Left colon (tissue), 2 donors: ENCODE measurements at places on chromosomes 2 and 18. TPM values are rescaled to one million over a fixed set of nuclear protein-coding genes. Genes with fewer than 3 reads are reported as not detected.
A peak's percentile ranks its signal among the peaks of the same experiment; 100 is the strongest.

- no peak for DNase-seq
Measured at GRCh38 chr2:183898641-183899040, 699.7 kb upstream of the ZNF804A start.

GRCh38 chr2:179677077-179677688 lies 184.2 kb downstream of the ZNF385B start:
- DNase-seq = no peak

UGT1A5 gene
- 3.7 TPM for total RNA-seq

DNA sequence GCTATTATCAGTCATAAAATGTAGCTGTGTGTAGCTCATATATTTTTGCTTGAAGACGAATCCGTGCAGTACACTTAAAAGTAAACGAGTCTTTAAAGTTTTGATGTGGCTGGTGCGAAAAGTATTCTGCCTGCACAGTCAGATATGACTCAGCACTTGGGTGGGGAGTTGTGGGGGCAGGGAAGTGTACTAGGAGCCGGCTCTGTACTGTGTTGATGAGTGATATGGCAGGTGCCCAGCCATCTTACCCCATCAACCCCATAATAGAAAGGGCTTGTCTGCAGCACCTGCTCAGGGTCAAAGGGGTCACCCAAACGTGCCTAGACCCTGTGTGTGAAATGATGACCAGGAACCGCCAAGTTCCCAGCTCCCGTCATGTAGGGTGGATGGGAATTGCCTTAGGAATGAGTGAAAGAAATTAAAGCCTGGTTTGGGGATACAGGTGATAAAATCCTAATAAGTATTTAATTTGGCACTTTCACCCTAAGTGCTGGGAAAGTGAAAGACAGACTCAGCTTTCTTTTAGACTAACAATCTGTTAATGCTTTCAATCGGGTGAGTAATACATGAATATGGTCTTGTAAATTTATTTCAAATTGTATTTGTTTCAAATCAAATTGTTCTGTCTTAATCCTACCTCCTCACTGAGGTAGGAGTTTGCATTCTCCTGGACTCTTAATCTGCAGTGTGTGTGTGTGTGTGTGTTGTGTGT lies 48.0 kb downstream of the BCL2L11 start:
- peak; percentile 57 for DNase-seq

SPP2 gene
- total RNA-seq = not detected

ANKAR gene
- total RNA-seq = 7.6 TPM

SERPINB4 gene
- not detected for total RNA-seq

DNA sequence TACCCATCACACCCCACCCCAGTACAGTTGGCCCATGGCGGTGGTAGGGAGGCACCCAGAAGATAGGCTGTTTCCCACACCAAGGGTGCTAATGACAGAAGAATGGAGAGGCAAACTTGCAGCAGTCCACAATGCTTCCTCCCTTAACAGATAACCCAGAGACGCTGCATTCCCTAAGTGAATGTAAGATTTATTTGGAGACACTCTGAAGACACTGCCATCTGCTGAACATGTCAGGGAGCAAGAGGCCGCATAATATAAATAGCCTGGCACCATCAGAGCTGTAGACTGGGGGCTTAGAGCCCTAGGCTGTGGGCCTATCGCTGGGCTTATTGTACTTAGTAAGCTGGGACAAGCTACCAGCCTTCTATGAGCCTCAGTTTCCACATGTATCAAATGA lies 2.2 kb upstream of the IWS1 start:
- DNase-seq = no peak

GRCh38 chr2:203673933-203674332 lies 32.5 kb upstream of the CD28 start:
- no peak for DNase-seq

DNA sequence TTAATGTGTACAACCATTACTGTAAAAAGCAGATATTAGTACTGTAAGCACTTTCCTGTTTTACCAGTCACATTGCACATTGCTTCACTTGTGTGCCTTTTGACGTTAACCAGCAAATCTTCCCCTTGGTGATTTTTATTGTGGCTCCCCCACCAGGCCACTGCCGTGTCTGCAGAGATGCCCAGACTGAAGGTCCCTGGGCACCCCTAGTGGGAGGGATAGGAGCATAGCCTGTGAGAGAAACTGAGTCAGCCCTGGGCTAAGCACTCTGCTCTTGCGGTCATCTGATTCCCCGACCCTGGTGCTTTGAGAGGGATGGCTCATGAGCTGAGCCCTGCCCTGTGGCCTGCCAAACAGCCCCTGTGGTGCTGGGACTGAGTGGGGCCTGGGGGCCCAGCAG lies 73.4 kb downstream of the INPP4A start:
- DNase-seq = no peak

DNA sequence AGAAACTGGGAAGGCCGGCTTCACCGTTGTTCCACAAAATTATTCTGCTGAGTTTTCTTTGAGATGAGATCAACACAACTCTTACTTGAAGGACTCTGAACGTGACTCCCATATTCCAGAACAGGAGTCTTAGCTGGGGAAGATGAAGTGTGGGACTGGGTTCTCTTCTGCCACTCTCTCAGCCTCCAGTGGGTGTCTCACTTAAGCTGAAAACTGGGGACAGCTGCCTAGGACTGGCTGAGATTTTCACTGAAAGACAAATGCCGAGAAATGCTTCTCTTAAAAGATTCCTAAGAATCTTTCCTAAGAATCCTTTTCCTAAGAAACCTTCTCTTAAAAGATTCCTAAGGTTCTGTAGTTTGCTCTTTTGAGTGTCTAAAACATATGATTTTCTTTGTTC lies 156.6 kb upstream of the LHCGR start:
- no peak for DNase-seq

DNA sequence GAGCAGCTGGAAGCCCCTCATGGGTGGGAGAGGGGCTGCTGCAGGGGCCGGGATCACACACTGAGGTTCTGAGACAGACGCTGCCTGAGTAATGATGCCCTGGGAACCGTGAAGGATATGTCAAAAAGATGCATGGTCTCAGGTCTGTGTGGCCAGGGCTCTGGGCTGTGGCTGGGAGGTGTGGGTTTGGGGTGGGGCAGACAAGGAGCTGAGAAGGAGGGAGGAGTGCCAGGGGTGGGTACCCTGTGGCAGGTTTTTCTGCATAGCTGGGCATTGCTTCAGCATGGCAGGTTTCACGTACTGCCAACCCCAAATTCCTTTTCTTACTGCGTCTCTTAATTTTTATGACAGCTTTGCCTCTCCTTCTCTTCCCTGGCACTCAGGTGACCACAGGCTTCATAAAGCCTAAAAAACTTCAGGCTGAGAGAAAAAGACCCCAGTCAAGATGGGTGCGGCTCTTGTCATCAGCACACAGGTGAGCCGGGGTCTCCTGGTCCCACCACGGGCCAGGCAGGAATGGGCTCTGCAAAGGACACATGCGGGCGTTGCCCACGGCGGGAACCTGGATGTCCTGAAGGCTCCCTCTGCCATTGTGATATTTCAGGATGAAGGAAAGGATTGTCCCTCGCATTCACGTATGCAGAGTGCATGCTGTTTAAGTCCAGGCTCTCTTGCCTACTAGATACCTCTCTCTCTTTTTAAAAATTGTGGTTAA lies 18.0 kb downstream of the MALL start:
- peak; percentile 73 for DNase-seq

DNA sequence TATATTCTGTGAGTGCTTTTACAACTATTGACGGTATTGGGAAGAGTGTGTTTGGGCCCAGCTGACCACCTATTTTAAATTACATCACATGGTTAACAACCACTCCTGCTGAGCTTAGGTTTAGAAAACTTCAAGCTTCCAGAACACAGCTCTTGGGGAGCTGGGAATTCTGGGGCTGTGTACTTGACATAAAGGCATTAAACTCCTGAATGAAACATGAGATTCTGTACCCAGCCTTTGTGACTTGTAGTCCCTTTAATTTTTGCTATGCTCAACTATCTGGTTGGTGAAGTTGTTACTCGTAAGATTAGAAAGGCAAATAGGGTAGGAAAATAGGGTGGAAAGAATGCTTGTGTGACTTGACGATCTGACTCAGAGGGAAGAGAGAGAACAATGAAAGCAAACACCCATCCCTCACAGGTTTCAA lies 66.9 kb downstream of the LTBP1 start:
- DNase-seq = no peak

DNA sequence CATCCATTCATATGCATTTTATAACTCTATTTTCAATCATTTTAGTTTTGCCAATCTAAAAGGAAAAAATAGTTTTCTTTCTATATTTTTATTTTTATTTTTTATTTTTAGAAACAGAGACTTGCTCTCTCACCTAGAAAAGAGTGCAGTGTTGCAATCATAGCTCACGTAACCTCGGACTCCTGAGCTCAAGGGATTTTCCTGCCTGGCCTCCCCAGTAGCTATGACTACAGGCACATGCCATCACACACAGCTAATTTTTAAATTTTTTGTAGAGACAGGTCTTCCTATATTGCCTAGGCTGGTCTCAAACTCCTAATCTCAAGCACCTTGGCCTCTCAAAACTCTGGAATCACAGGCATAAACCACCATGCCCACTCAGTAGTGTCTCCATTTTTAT lies 125.5 kb upstream of the XIRP2 start:
- no peak for DNase-seq

KRTCAP3 gene
- total RNA-seq = 104 TPM

GNLY gene
- total RNA-seq = 1.4 TPM

POTEC gene
- total RNA-seq = not detected

DNA sequence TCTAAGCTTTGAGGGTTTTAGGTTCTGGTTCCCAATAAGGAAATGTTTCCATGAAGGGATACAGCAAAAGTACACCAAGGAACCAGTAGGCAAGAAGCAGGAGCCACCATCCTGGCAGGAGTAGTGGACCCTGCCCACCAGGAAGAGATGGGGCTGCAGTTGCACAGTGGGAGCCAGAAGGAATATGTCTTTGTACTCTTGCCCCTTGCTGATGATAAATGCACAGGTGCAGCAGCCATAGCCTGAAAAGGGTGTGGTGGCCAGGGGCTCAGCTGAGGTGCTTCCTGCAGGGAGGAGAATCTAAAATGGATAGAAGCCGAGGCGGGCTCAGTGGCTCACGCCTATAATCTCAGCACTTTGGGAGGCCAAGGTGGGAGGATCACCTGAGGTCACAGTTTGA lies 27.5 kb downstream of the TMEM127 start:
- no peak for DNase-seq

DNA sequence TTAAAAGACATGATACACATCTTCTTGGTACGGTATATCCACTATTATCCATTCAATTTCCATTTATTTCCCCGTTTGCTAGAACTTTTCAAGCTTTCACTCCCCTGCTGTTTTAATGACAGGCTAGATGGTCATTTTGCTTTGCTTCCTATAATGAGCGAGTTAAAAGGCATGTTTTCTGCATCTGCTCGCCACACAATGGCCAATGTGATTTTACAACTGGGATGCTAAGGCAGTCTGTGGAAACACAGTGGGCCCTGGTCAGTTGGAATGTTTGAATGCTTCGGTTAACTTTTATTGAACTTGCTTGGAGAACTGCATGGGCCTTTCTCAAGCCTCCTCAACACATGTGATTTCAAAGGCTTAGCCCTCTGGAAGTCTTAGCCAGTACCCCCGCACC lies 48.4 kb upstream of the TNP1 start:
- no peak for DNase-seq

ITSN2 gene
- total RNA-seq = 54.6 TPM

LYPD1 gene
- not detected for total RNA-seq

CCT4 gene
- total RNA-seq = 62.9 TPM

DNA sequence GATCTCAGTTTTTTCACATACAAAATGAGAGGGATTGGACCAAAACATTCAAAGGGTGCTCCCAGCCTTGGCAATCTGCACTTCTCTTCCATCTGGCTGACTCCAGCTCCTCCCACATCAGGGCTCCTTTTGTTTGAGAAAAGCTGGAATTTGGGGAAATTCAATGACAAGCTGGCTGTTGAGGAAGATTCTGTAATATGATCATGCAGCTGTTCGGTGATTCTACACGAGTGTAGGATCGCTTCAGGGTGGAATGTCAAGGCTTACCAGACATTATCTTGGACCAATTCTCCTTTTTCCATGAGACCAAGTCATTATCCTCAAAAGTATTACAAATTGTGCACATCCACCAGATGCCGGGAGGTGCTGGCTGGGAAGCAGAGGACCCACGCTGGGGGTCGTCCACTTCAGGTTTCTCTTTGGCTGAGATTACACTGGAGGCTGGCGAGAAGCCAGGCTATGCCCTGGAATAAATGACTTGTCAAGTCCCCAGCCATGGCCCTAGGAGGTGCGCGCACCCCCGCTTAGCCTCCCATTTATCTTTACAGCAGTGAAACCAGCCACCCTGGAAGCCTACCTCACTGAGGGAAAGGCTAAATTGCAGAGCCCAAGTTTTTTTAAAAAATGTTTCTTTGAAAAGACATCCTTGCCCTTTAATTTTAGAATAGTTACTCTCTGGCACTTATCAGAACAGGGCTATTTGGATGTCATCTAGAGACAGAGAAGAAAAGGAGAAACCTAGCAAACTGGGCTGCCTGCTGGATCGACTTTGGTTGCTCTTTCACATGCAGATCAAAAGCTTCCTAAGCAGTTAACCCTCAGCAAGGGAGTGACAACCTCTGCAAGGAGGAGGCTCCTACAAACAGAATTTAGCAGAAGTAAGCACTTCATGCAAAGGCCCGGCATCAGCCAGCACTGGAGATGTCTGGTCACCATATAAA lies 42.5 kb upstream of the LCLAT1 start:
- DNase-seq = no peak

DNA sequence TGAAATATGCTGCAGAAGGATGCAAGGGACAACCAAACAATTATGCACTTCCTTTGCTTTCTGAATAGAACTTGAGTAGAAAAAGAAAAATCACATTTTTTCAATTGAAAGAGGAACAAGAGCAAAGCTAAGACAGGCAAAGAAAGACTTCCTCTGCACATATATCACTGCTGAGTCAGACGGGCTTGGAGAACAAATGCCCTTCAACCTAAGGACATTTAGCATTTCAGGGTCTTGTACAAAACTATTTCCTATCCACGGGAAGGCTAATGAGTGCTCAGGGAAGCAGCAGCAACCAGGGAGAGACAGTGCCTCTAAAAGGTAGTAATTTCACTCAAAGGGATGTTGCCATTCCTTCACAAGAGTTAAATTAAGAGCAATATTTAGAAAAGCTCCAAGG lies 570.0 kb upstream of the GCFC2 start:
- no peak for DNase-seq

DNA sequence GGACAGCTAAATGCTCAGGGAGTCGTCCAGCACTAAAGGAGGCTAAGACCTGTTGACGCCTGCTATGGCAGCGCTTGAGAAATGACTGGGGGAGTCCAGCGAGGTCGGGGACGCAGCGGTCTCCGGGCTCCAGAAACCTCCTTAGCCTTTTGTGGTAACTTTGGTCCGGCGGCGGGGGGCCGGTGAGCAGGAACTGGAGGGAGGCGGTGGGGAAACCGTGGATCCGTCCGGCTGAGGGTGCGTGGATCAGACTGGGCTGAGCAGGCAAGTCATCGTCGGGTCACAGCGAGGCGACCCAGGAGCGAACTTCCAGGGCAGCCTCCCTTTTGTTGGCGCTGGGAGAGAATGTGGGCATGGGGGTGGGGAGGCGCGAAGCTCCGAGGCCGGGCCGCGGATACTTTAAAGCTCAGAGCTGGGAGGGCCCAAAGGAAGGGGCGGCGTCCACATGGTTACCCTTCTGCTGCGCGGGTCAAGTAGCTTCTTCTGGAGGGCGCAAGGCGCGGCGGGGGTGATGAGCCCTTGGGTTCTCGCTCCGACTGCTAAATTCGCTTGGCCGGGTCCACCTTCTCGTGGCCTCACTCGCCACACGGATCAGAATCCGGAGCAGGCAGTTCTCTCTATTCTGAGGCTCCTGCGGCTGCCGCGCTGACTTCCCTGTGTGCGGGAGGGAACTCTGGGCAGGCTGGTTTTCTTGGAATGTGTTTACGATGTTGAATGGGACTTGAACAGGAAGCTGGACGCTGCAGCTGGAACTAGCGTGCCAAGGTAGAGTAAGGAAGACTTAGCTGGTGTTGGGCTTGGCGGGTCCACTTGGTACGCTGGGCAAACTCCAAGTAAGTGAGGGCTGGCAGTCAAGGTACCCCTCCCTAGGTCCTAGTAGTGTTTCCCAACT lies 920 bp downstream of the GULP1 start:
- peak; percentile 74 for DNase-seq
